ENCODE measurements at places on chromosomes 3 and 15. TPM values are rescaled to one million over a fixed set of nuclear protein-coding genes. Genes with fewer than 3 reads are reported as not detected.

DNA sequence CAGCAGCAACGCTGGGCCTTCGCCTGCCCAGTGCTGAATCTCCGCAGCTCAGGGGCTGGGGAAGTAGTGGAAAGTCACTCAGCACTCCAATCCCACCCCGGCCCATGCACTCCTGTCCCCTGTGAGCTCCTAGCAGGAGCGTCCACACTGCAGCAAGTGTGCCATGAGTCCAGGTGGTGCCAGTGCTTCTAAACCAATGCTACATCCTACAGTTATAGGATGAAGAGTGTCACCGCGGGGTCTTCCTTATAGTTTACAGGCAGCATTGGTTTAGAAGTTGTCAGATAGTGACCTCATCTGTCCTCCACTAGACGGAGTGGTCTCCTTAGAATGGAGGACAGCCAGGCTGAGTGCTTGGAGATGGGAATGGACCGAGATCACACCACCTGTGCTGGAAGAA, 221.4 kb downstream of the GABRB3 start:
- no peaks in the 10 kb centered on the region for H3K36me3 ChIP-seq
- no peaks in the 10 kb centered on the region for H3K27me3 ChIP-seq
- DNase-seq, result no peak
- H3K4me3 ChIP-seq, result no peak overlapping the region
- H3K27ac ChIP-seq, result no peak overlapping the region

C2CD4B gene
- not detected for polyA plus RNA-seq

GRCh38 chr15:85718981-85719380, 75.7 kb downstream of the KLHL25 start:
- H3K36me3 ChIP-seq, result peaks cover 87% of the 10 kb centered on the region
- H3K27me3 ChIP-seq, result no peaks in the 10 kb centered on the region
- no peak overlapping the region for H3K27ac ChIP-seq
- no peak for DNase-seq
- H3K4me3 ChIP-seq, result no peak overlapping the region

GRCh38 chr15:91530956-91531582, 322.4 kb upstream of the SLCO3A1 start:
- H3K36me3 ChIP-seq, result no peaks in the 10 kb centered on the region
- no peak overlapping the region for H3K4me3 ChIP-seq
- H3K27ac ChIP-seq, result no peak overlapping the region
- no peaks in the 10 kb centered on the region for H3K27me3 ChIP-seq
- H3K4me1 ChIP-seq, result peaks cover 15% of the 10 kb centered on the region

DNA sequence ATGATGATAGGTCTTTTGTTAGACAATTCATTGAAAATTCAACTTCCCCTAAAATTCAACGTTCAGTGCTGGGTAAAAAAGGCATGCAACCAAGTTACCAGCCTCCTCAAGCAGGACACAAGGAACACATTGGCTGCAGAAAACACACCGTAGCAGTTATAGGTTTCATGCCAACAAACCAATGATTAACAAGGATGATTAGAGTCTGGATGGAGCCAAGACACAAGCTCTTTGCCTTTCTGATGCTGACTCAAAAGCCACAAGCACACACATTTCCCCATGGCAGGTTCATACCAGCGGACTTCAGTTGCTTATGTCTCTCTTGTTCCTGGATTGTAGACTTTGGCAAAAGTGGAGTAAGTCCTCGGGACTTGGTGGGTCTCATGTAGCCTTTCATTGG, 105.8 kb downstream of the DHX30 start:
- no peaks in the 10 kb centered on the region for H3K27me3 ChIP-seq
- DNase-seq, result no peak
- no peak overlapping the region for H3K27ac ChIP-seq
- H3K4me1 ChIP-seq, result no peaks in the 10 kb centered on the region
- H3K4me3 ChIP-seq, result no peak overlapping the region
- H3K36me3 ChIP-seq, result no peaks in the 10 kb centered on the region

DNA sequence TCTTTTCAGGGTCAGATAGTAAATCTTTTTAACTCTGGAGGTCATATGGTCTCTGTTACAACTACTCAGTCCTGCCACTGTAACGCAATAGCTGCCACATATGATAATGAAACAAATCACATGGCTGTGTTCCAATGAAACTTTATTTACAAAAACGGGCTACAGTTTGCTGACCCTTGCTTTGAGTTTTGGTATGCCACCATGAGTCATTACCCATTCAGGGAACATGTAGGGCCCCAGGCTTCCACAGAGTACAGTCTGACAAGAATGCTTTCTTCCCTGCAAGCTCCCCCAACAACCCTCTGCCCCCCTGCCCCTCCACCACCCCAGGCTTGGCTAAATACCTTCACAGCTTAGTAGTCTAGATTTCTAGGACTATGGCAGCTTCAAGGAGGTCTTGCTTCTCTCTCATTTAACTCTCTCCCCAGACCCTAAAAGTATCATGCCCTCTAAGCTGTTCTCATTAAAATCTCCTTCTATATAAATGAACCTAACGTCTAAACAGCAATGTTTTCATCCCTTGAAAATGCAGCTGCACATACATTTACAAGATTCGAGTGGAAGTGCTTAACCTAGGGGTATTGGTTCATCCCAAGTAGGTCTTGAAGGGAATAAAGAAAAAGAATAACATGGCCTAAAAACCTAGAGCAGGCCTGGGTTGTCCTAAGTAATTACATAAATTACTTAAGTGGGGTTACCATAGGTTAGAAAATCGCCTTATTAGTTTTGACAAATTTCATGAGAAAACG, 117.8 kb upstream of the PRICKLE2 start:
- no peak for DNase-seq
- no peaks in the 10 kb centered on the region for H3K27me3 ChIP-seq
- no peaks in the 10 kb centered on the region for H3K4me1 ChIP-seq
- no peak overlapping the region for H3K27ac ChIP-seq
- H3K4me3 ChIP-seq, result no peak overlapping the region
- H3K36me3 ChIP-seq, result no peaks in the 10 kb centered on the region

EHHADH gene
- 0.94 TPM for polyA plus RNA-seq

DNA sequence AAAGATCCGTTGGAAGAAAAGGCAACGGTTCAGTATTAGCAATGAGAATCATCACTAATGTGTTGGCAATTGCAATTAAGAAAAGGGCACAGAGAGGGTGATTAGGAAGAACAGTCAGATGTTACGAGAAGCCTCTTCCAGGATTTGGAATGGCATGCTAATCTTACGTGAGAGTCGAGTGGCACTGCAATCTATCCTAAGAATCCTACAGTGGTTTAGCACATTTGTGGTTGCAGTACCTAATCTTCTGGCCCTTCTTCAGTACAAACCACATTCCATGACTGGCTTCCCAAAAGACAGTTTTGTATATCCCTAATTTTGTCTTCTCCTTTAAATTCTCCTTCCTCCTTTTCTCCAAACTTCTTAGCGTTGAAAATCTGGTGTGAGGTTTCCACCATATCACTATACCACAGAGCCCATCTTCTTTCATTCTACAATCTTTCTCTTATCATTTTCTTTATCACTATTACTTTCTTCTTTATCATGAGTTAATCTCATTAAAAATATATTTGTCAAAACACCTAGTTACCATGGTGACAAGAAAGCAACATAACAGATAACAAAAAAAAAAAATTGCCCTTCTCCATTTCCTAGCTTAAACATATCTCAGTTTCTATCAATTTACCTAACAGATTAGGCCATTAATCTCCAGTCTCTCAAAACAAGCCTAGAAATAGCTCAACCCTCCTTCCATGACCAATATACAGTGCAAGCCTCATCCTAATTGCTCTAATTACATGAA, 60.1 kb downstream of the IGSF11 start:
- H3K4me3 ChIP-seq, result no peak overlapping the region
- H3K27ac ChIP-seq, result no peak overlapping the region
- no peaks in the 10 kb centered on the region for H3K36me3 ChIP-seq
- no peak for DNase-seq
- no peaks in the 10 kb centered on the region for H3K27me3 ChIP-seq

DNA sequence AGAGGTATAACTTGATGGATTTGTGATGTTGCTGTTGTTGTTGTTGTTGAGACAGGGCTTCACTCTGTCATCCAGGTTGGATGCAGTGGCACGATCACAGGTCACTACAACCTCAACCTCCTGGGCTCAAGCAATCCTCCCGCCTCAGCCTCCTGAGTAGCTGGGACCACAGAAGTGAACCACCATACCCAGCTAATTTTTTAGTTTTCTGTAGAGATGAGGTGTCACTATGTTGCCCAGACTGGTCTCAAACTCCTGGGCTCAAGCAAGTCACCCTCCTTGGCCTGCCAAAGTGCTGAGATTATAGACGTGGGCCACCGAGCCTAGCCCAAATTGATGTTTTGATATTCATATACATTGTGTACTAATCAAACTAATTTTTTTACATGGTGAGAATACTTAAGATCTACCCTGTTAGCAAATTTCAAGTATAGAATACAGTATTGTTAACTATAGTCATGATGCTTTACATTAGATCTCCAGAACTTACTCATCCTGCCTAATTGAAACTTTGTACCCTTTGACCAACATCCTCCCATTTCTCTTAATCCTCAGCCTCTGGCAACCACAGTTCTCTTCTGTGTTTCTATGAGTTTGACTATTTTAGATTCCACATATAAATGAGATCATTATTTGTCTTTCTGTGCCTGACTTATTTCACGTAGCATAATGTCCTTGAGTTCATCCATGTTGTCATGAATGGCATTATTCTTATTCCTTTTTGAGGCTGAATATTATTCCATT, 23.2 kb downstream of the LMCD1 start:
- H3K4me1 ChIP-seq, result no peaks in the 10 kb centered on the region
- H3K27ac ChIP-seq, result no peak overlapping the region
- no peaks in the 10 kb centered on the region for H3K36me3 ChIP-seq
- H3K27me3 ChIP-seq, result no peaks in the 10 kb centered on the region
- no peak overlapping the region for H3K4me3 ChIP-seq

DNA sequence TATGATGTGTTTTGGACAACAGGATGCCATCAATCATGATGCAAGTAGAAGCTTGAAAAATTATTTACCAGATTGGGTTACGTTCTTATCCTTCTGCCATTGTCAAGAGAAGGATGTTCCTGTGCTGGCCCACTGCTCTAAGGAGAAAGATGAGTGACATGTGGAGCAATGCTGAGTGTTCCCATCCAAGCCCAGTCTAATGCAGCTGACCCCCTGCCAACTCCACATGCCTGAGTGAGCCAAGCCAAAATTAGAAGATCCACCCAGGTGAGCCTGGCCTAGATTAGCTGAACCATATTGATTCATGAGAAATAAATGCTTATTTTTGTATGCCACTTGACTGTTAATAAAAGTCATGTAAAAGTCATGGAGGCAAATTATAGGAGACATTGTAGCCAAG, 446.5 kb downstream of the CNTN3 start:
- DNase-seq, result no peak
- H3K36me3 ChIP-seq, result no peaks in the 10 kb centered on the region
- H3K27ac ChIP-seq, result no peak overlapping the region
- no peaks in the 10 kb centered on the region for H3K4me1 ChIP-seq

ARF4 gene
- polyA plus RNA-seq, result 124 TPM

GRCh38 chr3:172595664-172596393, 72.6 kb upstream of the TNFSF10 start:
- no peak overlapping the region for H3K27ac ChIP-seq
- no peaks in the 10 kb centered on the region for H3K27me3 ChIP-seq

HCN4 gene
- not detected for polyA plus RNA-seq

DNA sequence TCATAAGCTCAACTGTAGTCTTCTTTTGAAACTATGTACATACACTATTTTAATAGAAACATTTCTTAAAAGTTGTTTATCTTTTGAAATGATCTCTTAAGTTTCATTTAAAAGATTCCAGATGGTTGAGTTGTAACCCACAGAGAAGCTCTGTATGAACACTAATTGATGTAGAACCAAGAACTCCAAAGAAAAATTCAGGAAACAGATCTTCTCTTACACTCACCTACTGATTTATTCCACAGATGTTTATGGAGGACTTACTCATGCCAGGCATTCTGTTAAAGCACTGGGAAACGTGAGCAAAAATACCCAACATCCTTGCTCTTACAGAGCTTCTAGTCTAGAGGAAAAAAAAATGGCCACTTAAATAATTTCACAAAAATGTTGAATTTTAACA, 551.1 kb downstream of the NAALADL2 start:
- H3K27ac ChIP-seq, result no peak overlapping the region
- no peak overlapping the region for H3K4me3 ChIP-seq
- no peaks in the 10 kb centered on the region for H3K36me3 ChIP-seq
- no peak for DNase-seq
- H3K4me1 ChIP-seq, result no peaks in the 10 kb centered on the region

GRCh38 chr15:89114990-89115389, 26.7 kb downstream of the ABHD2 start:
- H3K4me3 ChIP-seq, result no peak overlapping the region
- peaks cover 7% of the 10 kb centered on the region for H3K4me1 ChIP-seq
- no peaks in the 10 kb centered on the region for H3K27me3 ChIP-seq
- peaks cover 21% of the 10 kb centered on the region for H3K36me3 ChIP-seq

- H3K36me3 ChIP-seq, result no peaks in the 10 kb centered on the region
- H3K27ac ChIP-seq, result no peak overlapping the region
- no peaks in the 10 kb centered on the region for H3K4me1 ChIP-seq
These were observed 291.7 kb upstream of the CNTN3 start for GRCh38 chr3:74906181-74906580.

- no peak overlapping the region for H3K27ac ChIP-seq
- H3K36me3 ChIP-seq, result no peaks in the 10 kb centered on the region
- H3K4me3 ChIP-seq, result no peak overlapping the region
- H3K27me3 ChIP-seq, result no peaks in the 10 kb centered on the region
- H3K4me1 ChIP-seq, result no peaks in the 10 kb centered on the region
These were observed 352.0 kb upstream of the COL8A1 start for GRCh38 chr3:99286266-99286845.

OR5K2 gene
- not detected for polyA plus RNA-seq

ALPK3 gene
- 0.03 TPM for polyA plus RNA-seq

CHRM5 gene
- polyA plus RNA-seq, result not detected

ACY1 gene
- 13.8 TPM for polyA plus RNA-seq

DNA sequence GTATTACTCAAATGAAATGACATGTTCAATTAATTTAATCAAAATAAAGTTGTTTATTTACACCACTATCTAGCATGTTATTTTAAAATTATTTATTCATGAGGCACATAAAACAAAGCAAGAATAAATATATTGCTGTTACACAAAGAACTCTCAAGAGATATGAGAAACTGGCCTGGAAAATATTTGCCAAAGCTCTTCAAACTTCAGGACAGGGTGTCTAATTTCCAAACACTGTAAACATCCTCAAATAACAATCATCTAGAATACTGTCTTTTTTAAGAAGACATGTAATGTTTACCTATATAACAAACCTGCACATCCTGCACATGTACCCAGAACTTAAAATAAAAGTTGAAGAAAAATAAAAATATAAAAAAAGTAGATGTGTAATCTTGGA, 876.6 kb downstream of the TUSC7 start:
- H3K27me3 ChIP-seq, result no peaks in the 10 kb centered on the region
- no peak for DNase-seq
- no peaks in the 10 kb centered on the region for H3K4me1 ChIP-seq

KY gene
- 0.36 TPM for polyA plus RNA-seq

GPR15 gene
- 7.7 TPM for polyA plus RNA-seq

GRCh38 chr3:156819842-156820691, 6.1 kb upstream of the LEKR1 start:
- no peaks in the 10 kb centered on the region for H3K36me3 ChIP-seq
- no peak overlapping the region for H3K4me3 ChIP-seq
- peaks cover 9% of the 10 kb centered on the region for H3K4me1 ChIP-seq
- DNase-seq, result no peak
